ENCODE measurements at places on chromosomes 6 and 20.

- no peak for DNase-seq
Measured at GRCh38 chr6:124294574-124295200, 491.0 kb downstream of the NKAIN2 start.

- no peak for DNase-seq
Measured at GRCh38 chr6:44300292-44300823, 12.8 kb downstream of the AARS2 start.

DNA sequence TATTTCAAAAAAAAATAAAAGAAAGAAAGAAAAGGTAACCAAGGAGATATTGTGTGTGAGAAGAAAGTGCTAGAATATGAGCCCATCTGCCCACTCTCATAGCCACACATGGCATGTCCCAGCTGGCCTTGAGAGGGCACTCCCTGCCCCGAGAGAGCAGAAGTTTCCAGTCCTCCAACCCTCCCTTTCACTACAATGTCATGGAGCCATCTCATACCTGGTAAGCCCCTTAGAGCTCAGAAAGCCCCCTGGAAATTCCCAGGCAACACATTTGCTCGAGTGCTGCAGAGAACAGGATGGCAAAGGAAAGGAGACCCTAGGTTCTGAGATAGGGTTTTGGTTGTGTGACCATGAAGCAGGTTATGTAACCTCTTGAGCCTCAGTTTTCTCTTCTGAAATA, 75.8 kb upstream of the RIN2 start:
- no peak for DNase-seq

DNA sequence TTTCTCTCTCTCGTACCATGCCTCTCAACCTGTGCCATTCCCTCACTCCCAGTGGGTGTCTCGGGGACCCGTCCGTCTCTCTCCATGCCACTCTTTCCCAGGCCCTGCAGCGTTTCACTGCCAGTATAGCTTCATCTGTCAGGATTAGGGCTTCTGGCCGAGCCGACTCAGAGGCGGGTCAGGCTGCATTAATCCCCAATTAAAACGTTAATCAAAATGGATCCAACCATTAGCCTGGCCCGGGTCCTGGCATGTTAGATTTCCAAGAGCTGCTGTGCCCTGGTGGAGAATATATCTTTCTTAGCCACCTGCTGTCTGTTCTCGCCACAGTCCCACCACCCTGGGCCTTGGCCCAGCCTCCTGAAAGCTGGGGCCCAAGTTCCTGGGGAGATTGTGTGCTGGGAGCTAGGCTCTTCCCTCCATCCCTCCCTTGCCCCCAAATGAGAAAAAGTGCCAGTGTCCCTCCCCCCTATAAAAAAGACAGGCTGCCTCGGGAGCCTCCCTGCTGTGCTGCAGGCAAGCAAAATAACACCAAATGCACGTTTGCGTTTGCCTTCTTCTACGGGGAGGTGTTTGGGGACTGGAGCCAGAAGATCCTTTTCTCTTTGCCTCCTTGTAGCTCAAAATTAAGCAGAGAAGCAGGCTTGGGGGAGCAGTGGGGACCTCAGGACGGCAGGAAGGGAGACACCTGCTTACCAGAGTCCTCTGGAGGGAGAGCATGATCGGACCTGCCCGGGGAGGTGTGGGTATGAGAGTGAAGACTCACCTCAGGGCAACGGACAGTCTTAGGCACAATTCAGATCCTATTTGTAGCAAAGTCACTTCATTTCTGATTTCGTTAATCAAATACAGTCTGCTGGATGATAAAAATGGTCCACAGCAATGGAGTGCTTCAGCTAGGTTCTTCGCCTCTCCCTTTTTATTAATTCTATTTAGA, 3.0 kb downstream of the KCNG1 start:
- no peak for DNase-seq

DNA sequence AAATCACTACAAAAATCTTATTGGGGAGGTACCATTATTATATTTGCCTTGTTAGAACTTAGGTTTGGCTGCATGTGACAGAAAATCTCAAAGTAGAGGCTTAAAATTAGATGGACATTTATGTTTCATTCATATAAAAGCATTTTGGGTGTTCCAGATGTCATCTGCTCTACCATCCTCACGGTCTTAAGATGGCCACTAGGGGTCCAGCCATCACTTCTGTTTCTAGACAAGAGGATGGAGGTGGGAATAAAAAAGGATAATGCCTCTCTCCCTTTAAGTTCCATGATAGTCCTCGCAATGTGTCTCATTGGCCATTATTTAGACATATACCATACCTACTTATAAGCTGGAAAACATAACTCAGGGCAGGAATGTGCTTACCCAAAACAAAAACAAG, 929.5 kb downstream of the KIF16B start:
- no peak for DNase-seq

GRCh38 chr6:111721753-111722154, 116.1 kb upstream of the TRAF3IP2 start:
- no peak for DNase-seq

DNA sequence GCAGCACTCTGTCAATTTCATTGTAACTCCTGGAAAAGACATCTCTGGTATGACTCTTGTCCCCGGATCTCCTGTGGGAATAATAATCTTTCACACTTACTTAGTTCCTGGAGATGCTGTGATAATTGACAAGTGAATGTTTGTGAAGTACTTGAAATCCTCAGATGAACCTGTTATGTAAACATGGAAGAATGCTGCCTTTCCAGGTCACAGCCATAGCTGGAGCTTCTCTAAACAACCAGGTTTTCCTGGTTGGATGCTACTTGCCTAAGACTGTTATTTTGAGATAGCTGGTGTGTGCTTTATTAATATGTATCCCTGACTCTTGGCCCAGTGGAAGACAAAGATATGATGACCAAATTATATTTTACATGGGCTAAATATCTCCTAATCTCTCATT, 228.6 kb downstream of the KCNQ5 start:
- DNase-seq = no peak

DNA sequence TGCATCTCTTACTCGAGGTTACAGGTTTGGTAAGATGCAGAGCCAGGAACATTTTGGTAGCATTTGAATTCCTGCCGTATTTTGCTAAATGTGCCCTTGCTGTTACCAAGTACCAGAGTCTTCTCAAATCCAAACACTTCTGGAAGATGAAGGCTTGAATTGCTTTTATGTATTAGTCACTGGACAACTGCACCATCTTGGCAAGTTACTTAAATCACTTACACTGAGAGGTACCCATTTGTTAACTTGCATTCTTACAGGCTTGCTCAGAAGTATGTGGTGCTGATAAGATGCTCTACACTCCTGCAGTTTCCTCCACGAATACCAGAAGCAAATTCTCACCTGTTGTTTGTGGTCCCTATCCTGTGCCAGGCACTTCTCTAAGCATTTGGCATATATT, 12.7 kb downstream of the IL22RA2 start:
- DNase-seq = no peak

GRCh38 chr6:152416652-152417051, 220.5 kb downstream of the SYNE1 start:
- no peak for DNase-seq
